ENCODE measurements at places on chromosomes 2 and 18. TPM values are rescaled to one million over a fixed set of nuclear protein-coding genes. Genes with fewer than 3 reads are reported as not detected.

UGT1A4 gene
- not detected for total RNA-seq

WIPF1 gene
- total RNA-seq = 117 TPM

- no peak for DNase-seq
These were observed 34.0 kb downstream of the EML6 start for GRCh38 chr2:54757500-54757899.

SEC11C gene
- 95.9 TPM for total RNA-seq

TMEM198 gene
- total RNA-seq = 3.5 TPM

ADRA2B gene
- total RNA-seq = 0.34 TPM
